ENCODE measurements at places on chromosomes 1 and 21.

DNA sequence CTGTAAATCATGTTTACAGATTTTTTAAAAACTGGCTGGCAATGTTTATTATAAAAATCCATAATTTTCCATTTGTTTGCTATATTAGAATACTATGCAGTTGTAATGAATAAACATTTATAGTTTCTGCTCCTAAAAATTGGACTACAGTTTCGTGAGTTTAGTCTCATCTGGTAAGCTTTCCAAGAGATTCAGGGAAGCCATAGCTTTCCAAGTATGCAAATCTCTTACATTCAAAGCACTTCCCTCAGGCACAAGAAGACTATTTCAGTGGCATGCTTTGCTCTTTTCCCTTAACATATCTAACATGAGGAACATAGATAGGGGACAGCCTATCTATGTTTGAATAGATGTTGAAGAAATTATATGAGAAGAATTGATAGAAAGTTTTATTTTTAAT, 77.2 kb downstream of the ADGRL2 start:
- no peak overlapping the region for H3K27ac ChIP-seq
- no peaks in the 10 kb centered on the region for H3K27me3 ChIP-seq
- H3K4me3 ChIP-seq = no peak overlapping the region
- H3K4me1 ChIP-seq = no peaks in the 10 kb centered on the region

DNA sequence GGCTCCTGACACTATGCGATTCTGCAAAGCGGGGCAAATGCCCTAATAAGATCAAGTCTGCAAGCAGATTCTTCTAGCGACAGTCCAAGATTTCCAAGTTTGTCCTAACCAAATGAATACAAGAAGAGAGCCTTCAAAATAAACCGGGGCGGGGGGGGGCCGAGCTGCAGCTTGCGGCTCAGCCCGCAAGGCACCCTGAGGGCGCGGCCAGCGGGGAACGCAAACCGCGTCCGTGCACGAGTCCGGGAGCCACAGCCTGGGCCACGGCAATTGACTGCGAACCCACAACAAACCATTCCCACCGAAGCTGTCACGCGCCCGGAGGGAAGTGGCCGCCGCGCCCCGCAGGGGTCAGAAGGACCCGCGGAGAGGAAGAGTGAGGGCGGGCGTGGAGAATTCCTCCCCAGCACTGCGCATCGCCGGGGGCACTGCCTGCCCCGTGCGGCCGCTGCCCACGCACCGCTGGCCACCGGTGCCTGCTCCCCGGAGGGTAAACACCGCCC, 687 bp downstream of the TGFBR3 start:
- H3K27ac ChIP-seq = peak overlapping the region; percentile 83
- DNase-seq = no peak
- peaks cover 1% of the 10 kb centered on the region for H3K27me3 ChIP-seq
- H3K4me3 ChIP-seq = peak overlapping the region; percentile 95
- peaks cover 37% of the 10 kb centered on the region for H3K4me1 ChIP-seq

GRCh38 chr1:51989582-51990477, 670 bp downstream of the RAB3B start:
- H3K27me3 ChIP-seq = peaks cover 6% of the 10 kb centered on the region
- H3K4me3 ChIP-seq = peak overlapping the region; percentile 89
- no peak for DNase-seq

DNA sequence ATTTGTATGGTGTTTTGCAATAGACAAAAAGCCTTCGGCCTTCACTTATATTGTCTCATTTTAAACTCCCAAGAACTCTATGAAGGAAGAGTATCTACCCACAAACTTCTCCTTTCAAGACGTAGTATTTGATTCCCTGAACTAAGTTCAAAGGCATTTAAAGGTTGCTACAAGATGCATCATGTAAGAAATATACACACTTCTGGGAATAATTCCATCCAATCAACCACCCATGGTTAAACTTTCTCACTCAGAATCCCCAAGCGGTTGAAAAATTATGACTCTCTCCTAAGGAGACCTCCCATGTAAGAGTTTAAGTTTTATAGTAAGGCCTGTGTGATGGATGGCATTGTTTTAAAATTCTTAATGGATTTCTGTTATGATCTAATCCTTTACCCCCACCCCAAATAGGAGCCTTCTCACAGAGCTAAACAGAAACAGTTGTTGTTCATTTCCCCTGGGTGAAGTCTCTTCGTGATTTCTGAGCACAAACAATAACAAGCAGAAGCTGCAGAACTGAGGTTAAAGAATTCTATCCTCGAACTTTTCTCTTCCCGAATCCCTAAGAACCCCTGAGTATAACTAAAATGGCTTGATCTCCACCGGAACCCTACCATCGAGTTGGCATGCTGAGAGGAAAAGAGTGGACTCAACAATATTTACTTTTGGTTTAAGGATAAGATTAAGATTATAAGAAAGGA, 185.0 kb downstream of the TGFBR3 start:
- peak overlapping the region; percentile 66 for H3K4me3 ChIP-seq
- DNase-seq = peak; percentile 54
- no peaks in the 10 kb centered on the region for H3K27me3 ChIP-seq
- peaks cover 28% of the 10 kb centered on the region for H3K36me3 ChIP-seq
- peak overlapping the region; percentile 92 for H3K27ac ChIP-seq

DNA sequence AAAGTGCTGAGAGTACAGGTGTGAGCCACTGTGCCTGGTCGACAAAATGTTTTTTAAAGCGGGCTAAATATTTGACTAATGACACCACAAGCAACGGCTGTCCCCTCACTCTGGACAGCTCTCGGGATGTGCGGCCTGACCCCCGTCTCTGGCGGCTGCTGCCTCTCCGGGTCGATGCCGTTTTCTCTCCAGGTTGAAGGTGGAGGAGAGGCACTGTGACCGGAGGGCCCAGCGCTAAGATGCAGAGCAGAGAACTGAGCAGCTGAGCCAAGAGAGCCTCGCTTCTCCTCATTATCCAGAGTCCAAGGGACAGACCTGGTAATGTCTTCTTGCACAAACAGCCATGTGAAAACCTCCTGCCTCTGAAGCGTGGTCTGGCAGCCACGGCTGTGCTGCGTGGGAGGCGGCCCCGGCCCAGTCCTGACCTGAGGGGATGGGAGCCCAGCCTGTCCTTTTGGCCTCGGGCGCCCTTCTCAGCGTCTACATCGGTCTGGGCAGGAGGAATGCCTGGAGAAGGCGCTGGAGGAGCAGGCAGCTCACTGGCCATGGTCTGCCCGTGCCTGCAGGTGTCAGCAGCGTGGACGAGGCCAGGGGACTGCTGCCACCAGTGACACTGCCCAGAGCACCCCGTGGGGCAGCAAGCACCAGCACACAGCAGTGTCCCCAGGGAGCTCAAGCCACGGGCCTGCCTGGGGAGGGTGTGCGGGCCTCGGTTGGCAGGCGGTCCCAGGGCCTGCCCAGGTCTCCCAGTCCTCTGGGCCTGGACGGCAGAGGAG, 10.3 kb downstream of the MORN1 start:
- no peak for DNase-seq
- H3K27me3 ChIP-seq = peaks cover 2% of the 10 kb centered on the region
- H3K4me3 ChIP-seq = no peak overlapping the region
- H3K4me1 ChIP-seq = no peaks in the 10 kb centered on the region
- no peak overlapping the region for H3K27ac ChIP-seq
- H3K36me3 ChIP-seq = no peaks in the 10 kb centered on the region

DNA sequence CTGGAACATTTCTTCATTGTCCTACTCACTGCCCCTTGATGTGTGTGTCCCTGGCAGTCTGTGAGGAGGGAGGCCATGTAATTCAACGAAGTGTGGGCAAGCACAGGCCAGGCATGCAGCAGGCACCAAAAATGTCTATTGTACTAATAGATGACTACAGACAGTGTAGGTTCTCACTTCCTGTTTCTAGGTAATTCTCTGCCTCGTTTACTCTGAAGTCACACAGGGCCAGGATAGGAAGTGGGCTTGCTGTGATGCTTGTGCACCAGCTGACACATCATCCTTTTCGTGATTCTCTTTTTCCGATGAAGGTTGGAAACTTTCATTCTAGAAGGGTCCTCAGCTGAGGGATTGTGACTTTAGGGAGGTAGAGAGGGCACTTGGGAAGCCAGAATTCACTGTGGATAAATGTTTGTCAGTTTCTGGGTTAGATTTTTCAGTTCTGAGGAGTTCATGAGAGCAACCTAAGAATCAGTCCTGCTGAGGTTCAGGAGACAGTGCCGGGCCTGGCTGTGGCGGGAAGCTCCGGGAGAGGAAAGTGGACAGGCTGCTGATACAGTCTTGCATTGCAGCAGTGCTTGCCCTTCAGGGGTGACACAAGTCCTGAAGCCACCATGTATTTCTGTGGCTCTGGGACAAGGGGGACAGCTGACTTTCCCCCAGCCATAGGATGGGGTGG, 4.3 kb upstream of the CSF1 start:
- no peaks in the 10 kb centered on the region for H3K36me3 ChIP-seq
- no peak overlapping the region for H3K27ac ChIP-seq
- no peak for DNase-seq
- peaks cover 21% of the 10 kb centered on the region for H3K4me1 ChIP-seq
- peaks cover 4% of the 10 kb centered on the region for H3K27me3 ChIP-seq
